Mesenteric fat pad (tissue), 1 donor: ENCODE measurements at places on chromosomes 11 and 22. TPM values are rescaled to one million over a fixed set of nuclear protein-coding genes. Genes with fewer than 3 reads are reported as not detected.

MLC1 gene
- total RNA-seq = 0.26 TPM

MB gene
- 0.55 TPM for total RNA-seq

RNF169 gene
- 13.6 TPM for total RNA-seq

SHISAL1 gene
- total RNA-seq = 3.3 TPM

CHRM1 gene
- not detected for total RNA-seq

FAU gene
- 617 TPM for total RNA-seq

C11orf21 gene
- 1.0 TPM for total RNA-seq

FAM180B gene
- 0.55 TPM for total RNA-seq

CRYBB1 gene
- 2.8 TPM for total RNA-seq

PANX3 gene
- total RNA-seq = not detected

SLC17A6 gene
- total RNA-seq = not detected

OR6A2 gene
- 0.35 TPM for total RNA-seq

SCT gene
- total RNA-seq = not detected

SAA2 gene
- total RNA-seq = 700 TPM

MMP11 gene
- 5.7 TPM for total RNA-seq

COPB1 gene
- 104 TPM for total RNA-seq

ISX gene
- not detected for total RNA-seq

SHISA8 gene
- not detected for total RNA-seq

POU2F3 gene
- 0.19 TPM for total RNA-seq

GAS2 gene
- 0.71 TPM for total RNA-seq

SYTL2 gene
- total RNA-seq = 13.5 TPM

TMEM45B gene
- total RNA-seq = 0.87 TPM

ANGPTL5 gene
- 0.58 TPM for total RNA-seq

ZBED4 gene
- total RNA-seq = 10.4 TPM

CDON gene
- total RNA-seq = 12.0 TPM

RANGAP1 gene
- 42.7 TPM for total RNA-seq

THOC5 gene
- 33.3 TPM for total RNA-seq

VPREB1 gene
- not detected for total RNA-seq

DEAF1 gene
- 25.9 TPM for total RNA-seq
